ENCODE measurements at places on chromosomes 2 and 18.

DNA sequence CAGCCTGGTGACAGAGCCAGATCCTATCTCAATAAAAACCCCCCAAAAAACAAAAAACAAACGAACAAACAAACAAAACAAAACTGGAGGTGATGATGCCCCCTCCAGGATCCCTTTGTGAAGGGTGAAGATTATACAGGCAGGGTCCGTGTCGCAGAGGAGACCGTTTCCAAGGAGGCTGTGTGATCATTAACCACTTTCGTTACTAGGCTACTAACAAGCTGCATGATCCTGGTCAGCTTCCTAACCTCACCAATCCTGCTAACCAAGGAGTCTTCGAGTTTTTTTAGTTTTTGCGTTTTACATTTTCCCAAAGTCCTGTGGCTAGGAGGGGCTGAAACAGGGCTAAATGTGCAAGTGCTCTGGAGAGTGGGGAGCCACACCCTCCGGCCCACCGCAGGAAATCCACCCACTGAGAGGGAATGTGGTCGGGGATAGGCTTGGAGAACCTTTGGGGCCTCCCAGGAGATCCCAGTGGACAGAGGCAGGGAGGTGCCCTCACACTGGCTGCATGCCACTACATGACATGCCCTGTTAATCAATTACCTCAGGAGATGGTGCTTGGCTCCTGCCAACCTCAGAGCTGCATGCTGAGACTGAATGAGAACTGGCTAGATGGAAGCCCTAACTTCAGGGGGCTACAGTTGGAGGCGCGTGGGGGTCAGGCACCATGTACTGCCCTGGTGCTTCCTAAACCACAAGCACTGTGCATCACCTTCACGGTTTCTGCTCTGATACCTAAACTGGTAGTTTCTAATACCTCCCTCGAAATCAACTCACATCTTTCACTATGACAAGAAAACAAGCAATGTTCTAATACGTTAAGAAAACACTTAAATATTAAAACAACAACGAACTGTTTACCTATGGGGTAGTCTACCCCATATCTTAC, 67.5 kb upstream of the RGPD5 start:
- DNase-seq, result no peak

GRCh38 chr2:25853038-25853638, 25.1 kb downstream of the ASXL2 start:
- peak; percentile 10 for DNase-seq

DNA sequence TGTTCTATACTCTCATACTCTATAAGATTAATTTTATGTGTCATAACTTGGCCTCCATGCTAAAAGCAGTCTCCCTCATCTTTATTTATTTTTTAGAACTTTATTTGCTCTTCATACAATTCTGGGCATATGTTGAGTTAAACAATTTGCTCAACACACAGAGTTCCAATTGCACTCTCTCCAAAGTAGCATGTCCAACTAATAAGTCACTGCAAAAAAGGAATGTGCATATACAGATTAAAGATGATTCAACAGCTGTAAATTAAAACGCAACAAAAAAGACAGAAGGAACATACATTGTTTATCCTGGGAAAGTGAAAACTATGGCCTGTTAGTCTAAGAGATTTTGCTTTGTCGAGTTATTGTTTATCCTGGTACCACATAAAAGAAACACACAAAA, 277.7 kb upstream of the ACVR2A start:
- no peak for DNase-seq

DNA sequence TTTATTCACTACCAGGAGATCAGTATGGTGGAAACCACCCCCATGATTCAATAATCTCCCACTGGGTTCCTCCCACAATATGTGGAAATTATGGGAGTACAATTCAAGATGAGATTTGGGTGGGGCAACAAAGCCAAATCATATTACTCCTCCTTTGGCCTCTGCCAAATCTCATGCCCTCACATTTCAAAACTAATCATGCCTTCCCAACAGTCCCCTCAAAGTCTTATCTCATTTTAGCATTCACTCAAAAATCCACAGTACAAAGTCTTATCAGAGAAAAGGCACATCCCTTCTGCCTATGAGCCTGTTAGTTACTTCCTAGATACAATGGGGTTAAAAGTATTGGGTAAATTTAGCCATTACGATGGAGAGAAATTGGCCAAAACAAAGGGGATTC, 989.5 kb upstream of the CNTNAP5 start:
- DNase-seq, result no peak

DNA sequence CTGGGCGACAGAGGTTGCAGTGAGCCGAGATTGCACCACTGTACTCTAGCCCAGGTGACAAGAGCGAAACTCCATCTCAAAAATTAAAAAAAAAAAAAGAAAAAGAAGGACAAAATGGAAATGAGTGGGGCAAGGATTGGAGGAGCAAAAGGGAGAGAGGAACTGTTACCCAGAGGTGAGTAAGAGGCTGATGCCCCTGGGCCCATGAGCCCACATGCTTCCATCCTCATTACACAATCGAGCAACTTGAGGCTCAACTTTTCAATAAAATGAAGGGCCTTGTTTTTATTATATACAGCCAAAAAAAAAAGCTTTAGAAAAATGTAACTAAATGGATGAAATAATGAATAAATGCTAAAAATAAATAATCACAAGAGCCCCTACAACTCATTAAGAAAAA, 91.7 kb upstream of the YWHAQ start:
- DNase-seq, result no peak

DNA sequence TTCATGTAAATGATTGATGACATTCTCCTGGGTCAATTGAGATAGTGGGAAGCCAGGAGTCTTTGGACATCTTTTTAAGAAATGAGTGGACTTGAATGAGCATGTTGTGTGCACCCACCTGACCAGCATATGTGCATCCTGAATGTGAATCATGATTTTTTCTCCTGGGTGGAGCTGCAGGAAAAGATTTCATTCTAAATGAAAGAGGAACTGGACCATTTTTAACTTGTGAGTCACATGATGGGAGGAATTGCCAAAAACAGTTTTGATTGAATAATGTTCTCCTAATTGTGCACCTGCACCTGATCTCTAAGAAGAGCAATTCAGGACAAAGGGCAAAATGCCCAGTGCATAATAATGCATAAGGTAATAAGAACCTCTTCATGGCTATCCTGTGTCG, 32.3 kb downstream of the COPS8 start:
- DNase-seq, result no peak

GRCh38 chr18:43661570-43661969, 384.3 kb upstream of the SYT4 start:
- DNase-seq, result no peak

GRCh38 chr18:2441544-2441943, 129.8 kb downstream of the METTL4 start:
- DNase-seq, result no peak

GRCh38 chr2:128145651-128146050, 54.7 kb downstream of the UGGT1 start:
- no peak for DNase-seq

DNA sequence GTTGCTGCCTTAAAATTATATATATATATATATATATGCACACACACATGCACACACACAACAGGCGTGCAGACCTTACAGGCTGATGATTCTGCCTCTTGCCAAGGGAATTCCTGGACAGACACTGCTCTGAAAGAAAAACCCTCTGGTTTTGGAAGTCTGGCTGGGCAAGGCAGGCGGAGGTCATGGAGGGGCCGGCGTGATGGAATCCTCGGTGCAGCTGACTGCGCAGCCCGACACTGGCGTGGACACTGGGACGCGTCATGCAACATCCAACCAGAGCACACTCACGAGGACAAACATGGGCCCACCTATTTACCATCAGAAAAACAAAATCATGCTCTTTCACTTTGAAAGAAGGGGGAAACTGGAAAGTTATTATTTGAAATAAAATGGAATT, 235.3 kb downstream of the ZNF516 start:
- DNase-seq, result no peak

DNA sequence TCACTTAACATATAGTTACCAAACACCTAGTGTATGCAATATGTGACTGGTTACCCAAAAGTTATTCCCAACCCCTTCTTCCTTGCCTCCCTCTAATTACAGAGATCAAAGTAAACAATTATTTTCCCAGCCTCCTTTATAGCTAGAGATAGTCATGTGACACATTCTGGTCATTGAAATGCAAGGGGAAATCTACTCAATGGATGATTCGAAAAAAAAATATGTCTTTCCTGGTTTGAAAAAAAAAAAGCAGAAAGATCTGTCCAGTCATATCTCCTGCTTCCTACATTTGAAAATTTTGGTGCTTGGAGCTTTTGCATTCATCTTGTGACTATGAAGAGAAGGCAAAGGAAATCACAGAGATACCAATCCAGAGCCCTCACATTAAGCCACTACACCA, 27.6 kb upstream of the UGP2 start:
- no peak for DNase-seq

DNA sequence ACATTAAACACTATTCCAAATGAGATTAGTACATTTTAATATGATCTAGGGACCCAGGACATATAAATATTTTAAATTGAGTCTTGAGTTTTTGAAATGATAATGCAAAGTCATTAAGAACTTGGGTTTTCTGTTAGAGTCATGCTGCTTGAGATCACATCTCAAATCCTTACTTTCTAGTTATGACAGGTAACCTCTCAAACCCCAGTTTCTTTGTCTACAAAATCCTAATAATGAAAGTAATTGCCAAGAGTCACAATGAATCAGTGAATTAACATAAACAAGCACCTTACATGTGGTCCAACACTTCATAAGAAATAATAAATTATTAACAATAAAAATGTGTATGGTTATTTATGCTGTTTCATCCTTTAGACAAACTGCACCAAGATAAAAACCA, 607.6 kb downstream of the LRP1B start:
- no peak for DNase-seq

DNA sequence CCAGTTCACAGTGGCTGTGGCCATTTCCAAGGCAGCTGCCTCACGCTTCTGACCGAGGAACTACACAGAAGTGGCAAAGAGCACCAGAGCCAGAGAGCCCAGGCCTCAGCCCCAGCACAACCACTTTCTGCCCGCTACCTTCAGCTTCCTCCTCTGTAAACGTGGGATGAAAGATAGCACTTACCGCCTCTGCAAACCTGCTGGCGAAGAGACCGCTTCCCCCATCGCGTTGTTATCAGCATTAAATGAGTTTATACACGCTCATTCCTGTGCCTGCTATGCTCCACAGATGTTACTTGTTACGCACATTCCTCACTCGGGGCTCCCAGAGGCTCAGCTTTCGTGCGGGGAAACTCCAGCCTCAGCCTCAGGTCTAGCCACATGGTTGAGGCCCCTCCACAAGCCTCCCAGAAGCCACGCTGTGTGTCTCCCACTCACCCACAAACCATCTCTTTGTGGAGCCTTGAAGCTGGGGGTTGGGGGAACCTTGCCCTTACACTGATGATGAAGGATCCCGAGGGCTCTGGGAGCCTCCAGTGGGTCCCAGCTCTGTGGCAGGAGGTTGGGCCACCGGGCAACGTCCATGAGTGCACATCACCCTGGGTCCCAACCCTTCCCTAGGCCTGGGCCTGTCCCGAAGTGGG, 63.3 kb upstream of the SMAD7 start:
- DNase-seq, result no peak

DNA sequence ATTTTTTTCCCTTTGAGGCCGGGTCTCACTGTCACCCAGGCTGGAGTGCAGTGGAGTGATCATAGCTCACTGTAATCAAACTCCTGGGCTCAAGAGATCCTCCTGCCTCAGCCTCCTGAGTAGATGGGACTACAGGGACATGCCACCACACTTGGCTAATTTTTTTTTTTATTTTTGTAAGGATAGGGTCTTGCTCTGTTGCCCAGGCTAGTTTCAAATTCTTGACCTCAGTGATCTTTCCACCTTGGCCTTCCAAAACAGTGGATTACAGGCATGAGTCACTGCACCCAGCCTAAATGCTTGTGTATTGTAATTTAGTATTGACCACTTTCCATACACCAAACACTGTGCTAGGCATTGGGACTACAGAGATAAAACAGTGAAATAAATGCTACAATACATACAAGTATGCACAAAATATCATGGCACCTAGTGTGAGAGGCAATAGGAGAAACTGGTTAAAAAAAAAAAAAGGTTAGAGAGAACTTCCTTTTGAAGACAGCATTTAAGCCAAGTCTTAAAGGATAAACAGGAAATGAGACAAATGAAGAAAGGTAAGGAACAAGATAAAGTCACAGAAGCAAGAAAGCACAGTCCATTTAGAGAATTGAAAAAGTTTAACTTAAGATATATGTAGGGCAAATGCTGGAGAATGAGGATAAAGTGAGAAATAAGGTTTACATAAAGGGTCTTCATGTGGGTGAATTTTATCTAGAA, 113.4 kb downstream of the GORASP2 start:
- DNase-seq, result no peak

DNA sequence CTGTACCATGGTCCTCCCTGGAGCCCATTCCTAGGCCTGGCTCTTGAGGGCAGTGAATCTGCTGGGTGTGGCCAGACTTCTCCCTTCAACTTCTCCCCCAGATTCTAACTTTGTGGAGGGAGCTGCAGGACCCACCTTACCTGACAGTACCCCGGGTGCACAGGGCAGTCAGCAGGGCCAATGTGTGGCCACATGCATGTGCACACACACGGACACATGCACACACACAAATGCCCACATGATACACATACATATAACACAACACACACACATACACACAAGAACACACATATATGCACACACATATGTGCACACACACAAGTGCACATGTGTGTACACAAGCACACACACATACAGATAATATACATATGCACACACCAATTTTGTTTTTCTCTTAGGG, 300.0 kb upstream of the HS6ST1 start:
- DNase-seq, result no peak

DNA sequence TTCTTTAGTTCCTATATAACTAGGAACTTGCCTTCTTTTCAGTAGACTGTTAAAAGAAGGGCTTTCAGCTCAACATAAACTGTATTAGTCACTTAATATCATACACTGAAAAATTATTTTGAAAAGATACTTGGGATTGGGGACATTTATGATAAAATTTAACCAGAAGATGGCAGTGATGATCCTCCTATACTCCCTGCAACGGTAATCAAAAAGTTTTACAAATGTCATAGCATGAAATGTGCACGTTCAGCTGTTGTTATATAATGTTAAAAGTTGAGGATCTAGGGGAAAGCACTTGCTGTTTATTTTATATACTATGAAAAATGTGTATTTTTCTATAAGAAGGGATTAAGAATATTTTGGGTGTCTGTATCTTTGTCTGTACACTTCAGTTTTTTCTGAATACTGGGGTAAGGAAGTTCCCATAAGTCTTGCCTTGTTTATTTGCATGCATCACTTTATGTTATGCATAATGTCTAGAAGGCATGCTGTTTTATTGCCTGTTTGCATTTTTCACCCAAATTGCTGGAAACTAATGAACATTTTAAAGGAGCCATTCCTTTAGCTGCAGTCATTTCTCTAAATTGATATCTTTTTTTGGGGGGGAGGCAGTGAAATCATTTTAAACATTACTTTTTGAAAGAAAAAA, 19.0 kb downstream of the DYNC1I2 start:
- DNase-seq, result no peak

GRCh38 chr2:24618144-24618543, 127.1 kb downstream of the NCOA1 start:
- no peak for DNase-seq

All from CD4-positive, alpha-beta T cell treated with Interleukin-1 beta for 1 hour (primary cell).